ENCODE measurements at places on chromosomes 7 and 10.

GRCh38 chr7:13874783-13875182 lies 114.7 kb downstream of the ETV1 start:
- peak; percentile 80 for DNase-seq

- no peak for DNase-seq
Observed at GRCh38 chr10:26931223-26931622, 70.5 kb upstream of the ABI1 start.

GRCh38 chr10:44576702-44577191 lies 191.8 kb upstream of the CXCL12 start:
- no peak for DNase-seq

DNA sequence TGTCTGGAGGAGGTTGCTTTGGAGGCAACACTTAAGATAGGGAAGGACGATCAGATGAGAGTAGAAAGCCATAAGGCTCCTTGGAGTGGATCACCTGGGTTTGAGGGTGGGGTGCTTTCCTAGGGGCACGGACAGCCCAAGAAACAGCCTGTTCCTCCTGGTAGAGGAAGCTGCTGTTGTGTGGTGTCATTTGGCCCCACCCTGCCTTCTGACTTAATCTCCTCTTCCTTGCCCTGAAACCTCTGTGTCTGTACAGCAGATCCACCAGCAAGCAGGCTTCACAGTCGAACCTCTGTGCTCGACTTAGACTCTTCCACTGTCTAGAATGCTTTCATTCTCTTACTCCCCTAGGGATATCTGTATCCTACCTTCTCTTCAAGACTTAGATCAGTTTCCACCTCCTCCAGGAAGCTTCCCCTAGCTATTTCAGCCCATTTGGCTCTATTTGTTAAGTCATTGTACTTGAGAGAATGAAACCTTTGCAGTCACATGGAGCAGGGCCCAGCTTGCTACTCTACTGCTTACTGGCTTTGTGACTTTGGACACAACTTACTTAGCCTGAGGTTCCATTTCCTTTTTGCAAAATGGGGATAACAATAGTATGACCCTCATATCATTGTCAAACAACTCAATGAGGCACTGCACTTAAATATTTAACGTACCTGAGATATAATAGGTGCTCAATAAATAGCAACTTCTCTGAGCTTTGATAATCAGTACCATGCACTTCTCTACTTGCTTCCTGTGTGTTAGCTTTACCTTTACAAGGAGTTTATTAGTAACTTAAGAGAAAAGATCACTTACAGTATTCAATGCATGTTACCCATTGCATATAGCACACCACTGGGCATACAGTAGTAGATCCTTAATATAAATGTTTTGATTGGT lies 5.0 kb downstream of the MXI1 start:
- no peak for DNase-seq

DNA sequence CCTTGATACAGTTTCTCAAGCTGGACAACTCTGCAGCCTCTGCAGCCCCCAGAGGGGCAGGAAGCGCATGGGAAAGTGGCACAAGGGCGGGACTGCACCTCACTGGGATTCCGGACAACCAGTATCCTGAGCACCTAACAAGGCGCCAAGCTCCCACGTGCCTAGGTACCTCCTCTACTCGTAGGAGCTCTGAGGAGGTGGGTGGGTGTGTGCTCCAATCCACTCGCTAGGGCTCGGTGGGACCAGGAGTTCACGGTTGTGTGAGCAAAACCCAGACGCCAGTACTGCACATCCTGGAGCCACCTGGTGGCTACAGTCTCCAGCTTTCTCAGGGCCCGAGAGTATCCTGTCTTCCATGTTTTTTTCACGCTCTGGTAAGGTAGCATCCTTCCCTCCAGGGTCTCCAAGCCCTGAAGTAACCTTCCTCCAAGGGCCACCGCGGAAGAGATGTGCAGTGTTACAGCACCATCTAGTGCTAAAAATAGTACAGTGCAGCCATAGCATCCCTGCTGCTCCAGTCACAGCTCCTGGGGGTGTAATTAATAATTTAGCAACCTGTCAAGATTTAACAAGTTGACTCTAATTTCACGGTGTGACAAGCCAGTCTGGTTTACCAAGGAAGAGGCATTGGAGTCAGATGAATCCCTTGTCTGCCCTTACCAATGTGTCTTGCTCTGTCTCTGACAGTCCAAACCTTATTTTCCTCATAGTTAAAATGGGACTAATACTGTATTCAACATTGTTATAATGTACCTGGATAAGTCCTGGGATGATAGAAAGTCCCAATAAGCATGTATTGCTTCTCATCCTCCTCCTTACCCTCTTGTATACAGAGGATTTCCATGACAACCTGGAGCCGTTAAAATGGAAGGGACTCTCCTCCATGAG lies 70.4 kb downstream of the HERPUD2 start:
- DNase-seq, result no peak

- no peak for DNase-seq
Observed at GRCh38 chr7:45709168-45710042, 135.2 kb downstream of the ADCY1 start.

DNA sequence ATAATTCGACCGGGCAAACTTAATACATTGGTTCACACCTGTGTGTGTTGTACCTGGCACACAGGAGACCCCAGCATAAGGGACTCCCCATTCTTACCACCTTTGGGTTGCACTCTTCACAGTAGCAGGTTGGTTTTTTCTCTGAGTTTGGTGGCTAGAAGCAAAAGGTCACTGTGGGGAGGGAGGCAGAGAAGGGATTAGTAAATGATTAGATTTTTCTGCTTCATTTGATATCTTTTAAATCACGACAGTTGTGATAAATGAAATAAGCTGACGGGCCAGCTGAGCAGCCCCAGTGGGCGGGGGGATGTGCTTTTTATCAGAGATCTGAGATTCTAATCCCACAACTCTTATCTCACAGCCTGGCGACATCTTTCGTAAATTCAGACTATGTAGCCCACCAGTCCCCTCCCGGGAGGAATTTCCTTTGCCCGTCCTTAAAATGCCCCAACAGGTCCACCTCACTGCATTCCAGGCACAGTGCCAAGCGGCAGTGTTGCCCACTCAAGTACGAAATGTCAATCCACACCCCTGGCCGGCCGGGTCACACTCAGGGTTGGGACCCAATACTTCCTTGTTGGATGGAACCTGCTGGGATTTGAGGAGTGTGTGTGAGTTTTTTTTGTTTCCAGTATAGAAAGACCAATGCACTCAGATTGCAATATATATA lies 10.5 kb upstream of the KCP start:
- DNase-seq, result no peak

GRCh38 chr10:73931767-73932619 lies 21.1 kb downstream of the PLAU start:
- DNase-seq, result no peak

- DNase-seq, result no peak
Observed at GRCh38 chr10:122884166-122884565, 4.8 kb upstream of the FAM24B start.

GRCh38 chr7:36278069-36278619 lies 111.5 kb upstream of the ANLN start:
- no peak for DNase-seq

GRCh38 chr7:107045195-107045960 lies 873 bp downstream of the PRKAR2B start:
- no peak for DNase-seq

DNA sequence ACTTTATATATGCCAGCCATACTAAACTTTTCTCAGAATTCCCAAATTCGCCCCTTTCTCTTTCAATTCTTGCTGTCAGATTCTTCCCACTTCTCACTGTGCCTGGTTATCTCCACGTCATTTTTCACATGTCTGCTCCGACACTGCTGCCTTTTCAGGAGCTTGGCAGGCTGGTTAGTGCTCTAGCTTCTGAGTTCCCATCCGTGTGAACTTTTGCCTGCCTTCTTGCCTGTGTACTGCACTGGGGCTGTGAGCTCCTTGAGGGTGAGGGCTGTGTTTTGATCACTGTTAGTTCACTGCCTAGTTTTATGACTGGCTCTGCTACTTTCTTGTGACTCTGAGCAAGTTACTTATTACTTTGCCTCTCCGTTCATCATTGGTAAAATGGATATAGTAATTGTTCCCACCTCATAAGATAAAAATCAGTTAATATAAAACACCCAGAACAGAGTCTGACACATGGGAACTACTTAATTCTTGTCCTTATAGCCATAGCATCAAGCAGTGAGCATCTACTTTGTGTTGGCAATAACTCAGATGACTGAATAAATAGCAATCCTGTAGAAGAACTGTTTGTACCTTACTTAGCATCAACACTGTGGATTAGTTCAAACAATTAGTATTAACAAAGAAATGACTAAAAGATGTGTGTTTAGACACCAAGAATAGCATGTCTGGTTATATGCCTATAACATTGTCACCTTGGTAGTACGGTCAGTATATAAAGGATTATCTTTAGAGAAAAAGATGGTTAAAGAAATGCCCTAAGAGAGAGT lies 5.5 kb downstream of the GSTO1 start:
- DNase-seq, result no peak

DNA sequence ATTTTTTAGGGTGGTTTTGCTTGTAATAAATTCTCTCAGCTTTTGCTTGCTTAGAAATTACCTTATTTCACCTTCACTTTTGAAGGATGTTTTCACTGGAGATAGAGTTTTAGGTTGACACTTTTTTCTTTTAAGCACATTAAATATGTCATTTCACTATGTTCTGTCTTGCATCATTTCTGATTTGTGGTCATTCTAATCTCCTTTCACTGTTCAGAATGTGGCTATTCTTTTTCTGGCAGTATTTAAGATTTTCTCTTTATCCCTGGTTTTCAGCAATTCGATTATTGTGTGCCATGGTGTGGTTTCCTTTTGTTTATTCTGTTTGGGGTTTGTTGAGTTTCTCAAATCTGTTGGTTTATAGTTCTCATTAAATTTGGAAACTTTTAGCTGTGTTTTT lies 1065.6 kb downstream of the KCNMA1 start:
- DNase-seq, result no peak

DNA sequence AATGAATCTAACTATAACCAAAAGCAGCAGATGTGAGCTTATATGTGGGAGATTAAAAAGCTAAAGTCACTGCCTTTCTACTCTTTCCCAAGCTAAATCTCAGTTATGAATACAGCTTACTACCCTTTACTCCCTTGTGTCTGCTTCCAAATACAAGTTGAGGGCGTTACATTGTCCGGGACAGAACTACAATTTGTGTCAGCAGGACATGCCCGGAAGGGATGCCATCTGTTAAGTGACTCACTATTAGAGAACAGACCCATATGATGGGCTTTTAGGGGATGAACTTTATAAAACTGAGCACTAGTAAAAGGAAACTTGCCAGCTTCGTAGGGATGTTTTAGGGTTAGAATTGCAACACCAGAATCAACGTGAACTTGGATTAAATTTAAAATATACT lies 299.7 kb upstream of the CSTF2T start:
- DNase-seq, result no peak

DNA sequence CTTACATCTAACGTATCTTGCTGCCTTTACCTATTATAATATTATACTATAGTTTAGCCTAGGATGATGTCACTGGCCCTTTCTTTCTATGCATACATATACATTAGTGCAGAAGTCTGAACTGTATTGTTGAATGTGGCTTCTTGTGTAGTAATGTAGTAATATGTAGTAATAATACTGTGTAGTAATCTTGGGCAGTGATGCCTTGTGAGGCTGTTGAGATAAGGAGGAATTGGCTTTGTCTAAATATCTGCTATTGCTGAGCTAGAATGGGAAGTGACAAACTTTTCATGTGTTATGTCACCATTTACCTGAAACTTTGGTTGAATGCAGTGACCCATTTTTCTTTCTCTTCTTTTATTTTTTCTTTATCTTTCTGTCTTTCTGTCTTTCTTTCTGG lies 11.0 kb downstream of the GLCCI1 start:
- no peak for DNase-seq

DNA sequence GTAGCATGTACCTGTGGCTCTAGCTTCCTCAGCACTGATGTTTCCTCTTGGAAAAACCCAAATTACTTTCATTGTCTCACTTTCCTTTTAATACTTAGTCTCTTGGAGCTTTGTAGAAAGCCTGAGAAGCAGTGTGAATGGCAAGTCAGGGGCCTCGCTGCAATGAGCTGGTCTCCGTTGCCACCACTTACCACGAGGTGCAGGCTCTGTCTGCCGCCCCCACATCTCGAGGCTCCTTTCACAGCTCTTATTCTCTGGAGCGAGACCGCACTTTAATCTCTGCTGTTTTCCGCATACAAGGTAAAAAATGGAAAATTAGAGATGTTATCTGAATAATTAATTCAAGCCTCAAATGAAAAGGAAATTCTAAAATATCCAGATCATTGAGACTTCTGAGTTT lies 186.2 kb downstream of the HECW1 start:
- DNase-seq, result no peak

DNA sequence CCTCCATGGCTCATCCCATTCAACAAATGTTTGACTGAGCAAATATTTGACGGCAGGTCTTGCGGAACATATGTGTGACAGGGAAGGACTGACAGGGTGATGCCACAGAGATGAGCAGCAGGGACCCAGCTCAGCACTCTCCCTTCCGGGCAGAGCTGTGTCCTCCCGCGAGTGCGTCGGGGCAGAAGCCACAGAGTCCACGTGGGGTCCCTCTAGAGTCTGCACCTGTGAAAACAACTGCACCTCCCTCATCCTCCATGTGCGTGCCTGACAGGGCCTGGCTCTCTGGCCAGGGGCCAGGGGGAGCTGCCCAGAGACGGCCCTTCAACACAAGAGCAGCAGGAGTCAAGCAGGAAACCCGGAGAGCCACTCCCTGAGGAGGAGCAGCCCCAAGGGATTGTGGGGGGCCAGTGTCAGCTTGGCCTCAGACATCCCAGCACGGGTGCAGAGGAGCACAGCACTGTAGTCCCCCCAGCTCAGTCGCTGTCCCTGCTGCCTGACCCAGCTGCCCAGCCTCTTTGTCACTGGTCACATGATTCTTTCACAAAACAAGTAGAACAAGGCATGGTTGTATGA lies 83.6 kb upstream of the TMEM72 start:
- DNase-seq, result no peak

- DNase-seq, result peak; percentile 66
Observed at GRCh38 chr10:48656241-48656913, 28.3 kb upstream of the WDFY4 start.

- DNase-seq, result no peak
Observed at GRCh38 chr7:140334341-140335057, 63.8 kb downstream of the SLC37A3 start.

- peak; percentile 89 for DNase-seq
Observed at GRCh38 chr7:35003679-35004303, 33.5 kb downstream of the DPY19L1 start.

- no peak for DNase-seq
Observed at GRCh38 chr10:49734676-49735075, 27.4 kb downstream of the OGDHL start.

- DNase-seq, result no peak
Observed at GRCh38 chr10:120805014-120805812, 45.9 kb upstream of the WDR11 start.

DNA sequence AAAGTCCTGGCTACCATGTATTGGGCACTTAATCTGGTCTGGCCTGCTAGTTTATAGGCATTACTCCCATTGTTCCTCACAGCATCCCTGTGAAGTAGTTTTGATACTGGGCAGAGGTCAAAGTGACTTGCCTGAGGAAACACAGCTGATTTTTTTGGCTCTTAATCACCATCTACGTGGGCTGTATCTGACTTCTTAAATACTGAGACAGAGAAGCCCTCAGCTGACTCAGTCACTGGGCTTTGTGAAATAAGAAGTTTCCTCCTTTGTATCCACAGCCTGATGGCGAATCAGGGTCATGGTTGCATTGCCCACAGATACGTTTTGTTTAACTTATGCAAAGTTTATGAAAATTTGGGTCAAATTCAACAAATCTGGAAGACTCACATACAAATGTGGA lies 13.2 kb downstream of the TACR2 start:
- DNase-seq, result peak; percentile 59

- DNase-seq, result no peak
Observed at GRCh38 chr10:101812606-101813005, 5.6 kb downstream of the OGA start.
